Aorta (tissue), 5 donors: ENCODE measurements at places on chromosomes 6 and 20. TPM values are rescaled to one million over a fixed set of nuclear protein-coding genes. Genes with fewer than 3 reads are reported as not detected.

GRCh38 chr6:63936399-63936798, 300.8 kb downstream of the PHF3 start:
- H3K36me3 ChIP-seq: no peaks in the 10 kb centered on the region
- no peak overlapping the region for H3K27ac ChIP-seq
- H3K4me3 ChIP-seq: no peak overlapping the region
- DNase-seq: no peak

- H3K36me3 ChIP-seq: no peaks in the 10 kb centered on the region
- H3K27me3 ChIP-seq: no peaks in the 10 kb centered on the region
- no peak overlapping the region for H3K27ac ChIP-seq
- no peak for DNase-seq
Observed at GRCh38 chr20:56223352-56223751, 25.2 kb upstream of the MC3R start.

DNA sequence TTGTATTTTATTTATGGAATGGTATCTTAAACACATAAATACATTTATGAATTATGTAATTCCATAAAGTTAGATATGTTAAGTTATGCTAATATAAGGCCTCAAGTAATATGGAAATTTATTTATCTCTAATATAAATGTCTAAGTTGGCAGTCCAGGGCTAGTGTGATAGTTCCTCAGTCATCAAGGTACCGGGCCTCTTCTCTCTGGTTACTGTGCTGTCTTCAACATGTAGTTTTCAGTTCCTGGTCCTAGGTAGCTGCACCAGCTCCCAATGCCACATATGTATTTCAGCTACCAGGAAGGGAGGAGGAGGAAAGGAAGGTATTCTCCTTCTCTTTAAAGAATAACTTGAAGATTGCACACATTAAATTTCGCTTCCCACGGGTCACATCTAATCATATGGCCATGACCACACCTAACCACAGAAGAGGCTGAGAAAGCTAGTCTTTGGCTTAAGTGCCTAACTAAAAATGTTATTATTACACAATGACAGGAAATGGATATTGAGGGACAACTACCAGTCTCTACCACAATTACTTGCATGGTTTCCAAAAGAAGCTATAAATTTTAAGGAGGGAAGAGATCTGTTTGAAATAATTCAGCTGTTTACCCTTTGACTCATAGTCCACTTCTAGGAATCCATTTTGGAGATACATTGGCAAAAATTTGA, 68.6 kb downstream of the BCKDHB start:
- H3K4me1 ChIP-seq: no peaks in the 10 kb centered on the region
- no peaks in the 10 kb centered on the region for H3K27me3 ChIP-seq
- H3K36me3 ChIP-seq: no peaks in the 10 kb centered on the region
- DNase-seq: no peak

- no peaks in the 10 kb centered on the region for H3K27me3 ChIP-seq
- no peaks in the 10 kb centered on the region for H3K4me1 ChIP-seq
- DNase-seq: no peak
- H3K36me3 ChIP-seq: no peaks in the 10 kb centered on the region
- H3K27ac ChIP-seq: no peak overlapping the region
Observed at GRCh38 chr20:9945408-9945807, 89.4 kb upstream of the ANKEF1 start.

MOXD1 gene
- total RNA-seq: 1.2 TPM

DNA sequence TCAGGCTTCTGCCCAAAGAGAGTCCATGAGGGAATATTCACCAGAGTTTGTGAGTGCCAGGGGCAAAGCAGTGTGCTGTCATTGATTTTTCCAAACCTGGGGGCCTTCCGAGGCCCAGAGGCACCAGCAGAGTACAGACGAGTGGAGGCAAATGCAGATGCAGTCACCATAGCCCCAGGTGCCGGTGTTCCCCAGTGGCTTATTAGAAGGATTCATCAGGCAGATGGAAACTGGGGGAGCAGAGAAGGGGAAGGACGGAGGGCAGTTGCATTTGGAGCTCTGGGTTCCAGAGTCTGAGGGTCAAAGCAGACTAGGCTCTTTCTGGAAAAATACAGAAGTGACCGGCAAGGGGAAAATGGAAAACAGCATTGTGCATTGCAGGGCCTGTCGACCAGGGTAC, 184.2 kb downstream of the ANKRD60 start:
- no peak for DNase-seq
- no peaks in the 10 kb centered on the region for H3K27me3 ChIP-seq
- no peaks in the 10 kb centered on the region for H3K36me3 ChIP-seq
- no peak overlapping the region for H3K27ac ChIP-seq

DNA sequence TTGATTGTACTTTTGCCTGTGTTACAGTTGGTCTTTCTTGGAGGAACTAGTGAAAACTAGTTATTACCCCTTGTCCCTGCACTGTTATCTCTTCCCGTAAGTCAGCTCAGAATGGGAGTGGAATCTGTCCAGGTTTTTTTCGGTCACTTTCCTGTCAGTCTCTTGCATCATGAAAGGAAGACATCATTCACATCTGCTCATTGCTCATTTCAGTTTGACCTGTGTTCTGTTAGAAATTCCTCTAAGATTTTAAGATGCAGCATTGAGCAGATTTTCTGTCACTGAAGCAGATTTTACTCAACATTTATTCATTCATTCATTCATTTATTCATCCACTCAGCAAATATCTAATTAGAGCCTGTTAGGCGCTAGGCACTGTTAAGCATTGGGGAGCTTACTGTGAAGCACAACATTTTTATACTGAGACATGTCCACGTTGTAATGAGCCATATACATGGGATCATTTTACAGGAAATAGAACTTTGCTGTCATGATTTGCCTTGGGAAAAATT, 33.1 kb upstream of the HINT3 start:
- no peak for DNase-seq
- no peak overlapping the region for H3K27ac ChIP-seq
- H3K36me3 ChIP-seq: peaks cover 10% of the 10 kb centered on the region
- no peaks in the 10 kb centered on the region for H3K27me3 ChIP-seq

DNA sequence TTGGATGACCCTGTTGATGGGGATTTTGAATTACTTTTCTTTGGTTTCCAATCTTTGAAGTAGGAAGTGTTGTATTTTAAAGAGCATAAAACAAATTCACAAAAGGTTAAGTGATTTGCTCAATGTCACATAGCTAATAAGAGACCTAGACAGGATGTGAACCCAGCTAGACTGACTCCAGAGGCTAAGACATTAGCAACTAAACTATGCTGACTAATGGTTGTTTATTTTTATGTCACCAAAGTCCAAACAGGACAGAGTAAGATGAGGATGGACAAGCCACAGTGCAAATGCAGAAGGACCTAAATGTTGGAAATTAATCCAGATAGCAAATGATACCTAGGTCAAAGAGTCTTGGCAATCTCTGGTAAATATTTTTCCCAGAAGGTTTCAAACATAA, 38.0 kb downstream of the OGFRL1 start:
- no peak overlapping the region for H3K27ac ChIP-seq
- no peaks in the 10 kb centered on the region for H3K4me1 ChIP-seq
- no peaks in the 10 kb centered on the region for H3K36me3 ChIP-seq
- H3K4me3 ChIP-seq: no peak overlapping the region
- DNase-seq: no peak

PPP1R14C gene
- 0.18 TPM for total RNA-seq

- H3K4me3 ChIP-seq: no peak overlapping the region
- no peaks in the 10 kb centered on the region for H3K27me3 ChIP-seq
- peaks cover 2% of the 10 kb centered on the region for H3K36me3 ChIP-seq
Observed at GRCh38 chr6:158160932-158161539, 7.0 kb downstream of the SERAC1 start.
